ENCODE measurements at places on chromosomes 5 and 9. TPM values are rescaled to one million over a fixed set of nuclear protein-coding genes. Genes with fewer than 3 reads are reported as not detected.

GRCh38 chr9:3177936-3178335 is 334.0 kb upstream of the PUM3 start:
- no peaks in the 10 kb centered on the region for H3K36me3 ChIP-seq
- no peak overlapping the region for H3K27ac ChIP-seq
- DNase-seq, result no peak
- peaks cover 7% of the 10 kb centered on the region for H3K4me1 ChIP-seq
- no peak overlapping the region for H3K4me3 ChIP-seq
- peaks cover 20% of the 10 kb centered on the region for H3K27me3 ChIP-seq

DNA sequence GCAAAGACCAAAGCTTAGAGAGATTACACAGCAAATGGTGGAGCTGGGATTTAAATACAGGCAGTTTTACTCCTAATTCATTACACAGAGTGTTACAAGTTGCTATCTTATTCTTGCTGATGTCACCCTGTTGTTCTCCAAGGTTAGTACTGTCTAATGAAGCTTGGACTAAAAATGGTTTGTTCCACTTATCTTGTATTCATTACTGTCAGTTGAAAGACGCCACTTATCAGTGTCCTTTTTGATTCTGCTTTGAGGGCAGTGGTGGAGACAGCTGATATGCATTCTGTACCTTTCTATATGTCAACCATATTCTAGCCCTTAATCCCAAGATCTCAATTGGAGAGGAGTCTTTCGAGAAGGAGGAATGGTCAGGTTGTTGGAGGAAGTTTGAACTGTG is 14.0 kb upstream of the DENND4C start:
- no peak for DNase-seq
- H3K4me3 ChIP-seq, result no peak overlapping the region
- no peaks in the 10 kb centered on the region for H3K4me1 ChIP-seq
- no peaks in the 10 kb centered on the region for H3K36me3 ChIP-seq
- no peak overlapping the region for H3K27ac ChIP-seq

DNA sequence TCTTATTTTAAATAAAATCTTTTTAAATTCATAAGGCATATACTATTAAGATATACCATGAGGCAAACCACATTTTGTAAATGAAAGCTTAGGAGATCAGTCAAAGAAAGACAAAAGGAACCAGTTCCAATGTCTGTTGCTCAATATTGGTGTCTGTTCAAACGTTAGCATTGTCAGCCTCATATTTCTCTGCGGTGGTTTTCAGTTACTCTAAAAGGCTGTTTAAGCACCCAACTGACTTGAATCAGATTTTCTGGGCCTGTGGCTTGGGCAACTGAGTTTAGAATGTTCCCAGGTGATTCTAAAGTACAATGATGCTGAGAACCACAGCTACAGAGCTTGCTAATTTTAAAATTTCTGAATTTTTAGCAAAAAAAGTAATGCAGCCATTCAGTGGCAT is 166.3 kb upstream of the KIF2A start:
- H3K4me1 ChIP-seq, result no peaks in the 10 kb centered on the region
- DNase-seq, result no peak
- H3K27me3 ChIP-seq, result peaks cover 3% of the 10 kb centered on the region
- no peak overlapping the region for H3K27ac ChIP-seq
- no peak overlapping the region for H3K4me3 ChIP-seq
- no peaks in the 10 kb centered on the region for H3K36me3 ChIP-seq

- no peak overlapping the region for H3K27ac ChIP-seq
- no peaks in the 10 kb centered on the region for H3K4me1 ChIP-seq
- no peaks in the 10 kb centered on the region for H3K27me3 ChIP-seq
- H3K4me3 ChIP-seq, result no peak overlapping the region
- H3K36me3 ChIP-seq, result no peaks in the 10 kb centered on the region
These were observed 27.6 kb downstream of the ALDH1A1 start for GRCh38 chr9:72925126-72925789.

DNA sequence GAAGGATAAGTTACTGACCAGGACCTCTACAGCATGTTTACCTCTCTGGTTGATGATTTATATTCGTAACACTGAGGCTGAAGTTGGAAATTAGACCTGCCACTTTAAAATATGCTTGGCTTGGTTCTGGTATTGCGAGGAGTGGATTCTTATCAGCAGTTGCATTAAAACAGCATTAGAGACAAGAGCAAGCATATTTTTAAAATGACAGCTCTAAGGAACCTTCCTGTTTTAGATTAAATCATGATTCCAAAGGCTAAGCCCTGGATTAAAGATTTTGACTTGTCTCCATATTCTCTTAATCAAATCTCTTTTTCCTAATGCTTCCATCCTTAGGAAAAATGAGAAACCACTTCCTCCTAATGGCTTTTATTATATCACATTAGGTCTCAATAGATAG is 277.8 kb downstream of the KCTD16 start:
- no peaks in the 10 kb centered on the region for H3K4me1 ChIP-seq
- H3K4me3 ChIP-seq, result no peak overlapping the region
- no peak overlapping the region for H3K27ac ChIP-seq
- no peaks in the 10 kb centered on the region for H3K36me3 ChIP-seq
- DNase-seq, result no peak
- H3K27me3 ChIP-seq, result no peaks in the 10 kb centered on the region

- H3K4me3 ChIP-seq, result no peak overlapping the region
- DNase-seq, result no peak
- peaks cover 2% of the 10 kb centered on the region for H3K27me3 ChIP-seq
These were observed 63.5 kb downstream of the GALNT12 start for GRCh38 chr9:98870782-98871557.

- H3K4me1 ChIP-seq, result no peaks in the 10 kb centered on the region
- H3K36me3 ChIP-seq, result no peaks in the 10 kb centered on the region
- no peak overlapping the region for H3K4me3 ChIP-seq
- H3K27me3 ChIP-seq, result no peaks in the 10 kb centered on the region
These were observed 75.2 kb upstream of the NFIB start for GRCh38 chr9:14389146-14389545.

DNA sequence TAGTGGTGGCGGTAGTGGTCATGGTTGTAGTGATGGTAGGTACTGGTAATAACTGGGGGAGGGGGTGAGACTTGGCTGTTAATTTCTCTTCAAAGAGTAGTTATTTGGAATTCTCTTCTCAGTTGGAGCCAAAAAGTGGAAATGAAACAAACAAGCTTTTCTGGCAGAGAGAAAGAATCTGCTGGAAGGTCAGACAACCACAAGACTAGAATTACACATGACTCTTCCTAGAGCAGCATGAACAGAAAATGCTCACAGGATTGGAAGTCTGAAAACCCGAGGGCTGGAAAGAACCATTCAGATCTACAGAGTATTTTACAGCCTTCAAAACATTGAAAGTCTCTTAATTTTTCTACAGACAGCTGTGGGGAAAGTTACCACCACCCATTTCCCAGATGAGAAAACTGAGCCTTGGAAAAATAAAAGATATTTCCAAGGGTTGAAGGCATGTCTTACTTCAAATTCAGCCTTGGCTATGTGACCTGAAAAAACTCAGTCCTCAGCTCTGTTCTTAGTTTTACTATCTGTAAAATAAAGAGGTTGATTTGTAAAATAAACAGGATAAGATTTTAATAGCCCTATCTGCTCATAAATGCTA is 42.9 kb upstream of the TRIM32 start:
- H3K27ac ChIP-seq, result no peak overlapping the region
- H3K4me1 ChIP-seq, result no peaks in the 10 kb centered on the region
- H3K27me3 ChIP-seq, result no peaks in the 10 kb centered on the region
- no peak overlapping the region for H3K4me3 ChIP-seq

DNA sequence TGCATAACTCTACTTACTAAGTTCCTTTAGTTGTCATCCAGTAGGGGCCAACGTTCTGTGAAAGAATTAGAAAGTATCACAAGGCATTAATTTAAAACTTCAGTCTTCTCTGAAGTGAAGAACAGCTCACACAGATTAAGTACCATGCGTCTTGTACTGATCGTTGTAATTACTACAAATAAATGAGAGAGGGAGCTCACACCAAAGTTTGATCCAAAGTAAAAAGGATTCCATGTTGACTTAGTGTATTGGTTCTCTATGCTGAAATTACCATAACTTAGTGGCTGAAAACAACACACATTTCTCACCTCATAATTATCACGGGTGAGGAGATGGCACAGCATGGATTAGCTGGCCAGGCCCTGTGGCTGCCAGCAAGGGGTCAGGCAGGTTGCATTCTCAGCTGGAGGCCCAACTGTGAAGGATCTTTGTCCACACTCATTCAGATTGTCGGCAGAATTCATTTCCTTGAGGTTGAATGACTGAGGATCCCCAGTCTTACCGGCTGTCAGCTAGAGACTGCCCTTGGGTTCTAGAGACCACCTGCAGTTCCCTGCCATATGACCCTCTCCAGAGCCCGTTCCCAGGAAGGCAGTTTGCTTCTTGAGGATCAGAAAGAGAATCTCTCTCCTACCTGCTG is 169.1 kb downstream of the YTHDC2 start:
- no peak overlapping the region for H3K4me3 ChIP-seq
- peaks cover 5% of the 10 kb centered on the region for H3K27me3 ChIP-seq
- no peak for DNase-seq
- H3K27ac ChIP-seq, result no peak overlapping the region
- no peaks in the 10 kb centered on the region for H3K36me3 ChIP-seq

DNA sequence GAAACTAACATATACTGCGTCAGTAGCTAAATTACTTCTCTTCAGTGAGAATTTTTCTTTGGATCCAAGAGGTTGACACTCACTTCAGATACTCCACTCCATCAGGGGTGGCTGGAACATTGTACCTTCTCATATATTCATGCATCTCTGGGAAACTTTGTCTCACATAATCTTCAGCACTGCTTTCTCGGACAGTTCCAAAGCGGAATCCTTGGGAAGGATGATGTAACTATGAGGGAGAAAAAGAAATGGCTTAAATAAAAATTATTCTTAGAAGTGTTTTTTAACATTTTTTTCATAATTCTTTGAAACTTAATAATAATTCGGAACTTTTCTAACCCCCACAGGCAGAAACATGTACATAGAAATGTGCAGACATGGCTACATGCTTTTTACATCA is 33.4 kb upstream of the PPP3R2 start:
- H3K27ac ChIP-seq, result no peak overlapping the region
- no peak overlapping the region for H3K4me3 ChIP-seq
- no peaks in the 10 kb centered on the region for H3K36me3 ChIP-seq

GRCh38 chr9:108211411-108211955 is 644.3 kb downstream of the ACTL7B start:
- H3K4me1 ChIP-seq, result no peaks in the 10 kb centered on the region
- no peak for DNase-seq
- no peaks in the 10 kb centered on the region for H3K36me3 ChIP-seq
- H3K27ac ChIP-seq, result no peak overlapping the region
- no peak overlapping the region for H3K4me3 ChIP-seq

RGS7BP gene
- total RNA-seq, result not detected

STKLD1 gene
- 0.59 TPM for total RNA-seq

All from CD4-positive, alpha-beta T cell (primary cell).